Stimulated activated CD4-positive, alpha-beta T cell treated with anti-CD3 and anti-CD28 coated beads, TNF-alpha, amount 100 ng/mL, for 4 hours (primary cell): ENCODE measurements at places on chromosomes 5 and 9.

GRCh38 chr9:68685770-68686169 lies 19.3 kb upstream of the PIP5K1B start:
- no peak for DNase-seq

DNA sequence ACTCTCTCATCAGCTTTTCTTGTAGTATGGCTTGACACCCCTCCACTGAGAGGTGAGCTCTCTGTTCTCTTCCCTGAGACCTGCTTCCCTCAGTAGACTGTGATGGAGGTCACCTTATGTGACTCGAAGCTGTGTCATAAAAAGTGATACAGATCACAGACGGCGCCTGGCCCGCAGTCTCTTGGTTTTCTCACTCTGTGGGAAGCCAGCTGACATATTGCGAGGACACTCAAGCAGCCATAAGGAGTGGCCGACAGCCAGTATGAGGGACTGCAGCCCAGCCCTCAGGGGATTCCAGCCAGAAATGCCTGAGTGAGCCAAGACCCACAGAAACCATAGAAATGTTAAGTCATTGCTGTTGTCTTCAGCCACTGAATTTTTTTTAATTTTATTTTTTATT lies 38.0 kb downstream of the GADD45G start:
- DNase-seq = no peak

GRCh38 chr9:87502391-87503221 lies 4.9 kb downstream of the DAPK1 start:
- DNase-seq = no peak

GRCh38 chr5:134550271-134551214 lies 25.1 kb downstream of the JADE2 start:
- no peak for DNase-seq

GRCh38 chr9:77726289-77726688 lies 78.2 kb upstream of the GNA14 start:
- no peak for DNase-seq

DNA sequence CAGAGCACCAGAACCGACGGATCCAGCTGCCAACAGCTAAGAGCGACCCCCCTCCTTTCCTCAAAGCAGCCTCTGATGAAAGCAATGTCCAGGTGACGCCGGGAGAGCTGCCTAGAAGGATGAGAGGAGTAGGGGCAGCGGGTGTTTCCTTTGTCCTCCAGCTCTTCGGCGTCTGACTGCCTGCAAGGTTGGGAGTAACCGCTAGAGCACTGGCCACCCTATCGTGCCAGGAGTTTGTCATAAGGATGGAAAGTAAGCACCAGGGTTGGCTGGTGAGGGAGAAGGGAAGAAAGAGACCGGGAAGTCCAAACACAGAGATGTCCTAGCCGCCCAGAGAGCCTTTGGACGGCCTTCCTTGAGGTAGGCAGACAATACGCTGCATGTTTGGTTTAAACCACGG lies 10.8 kb downstream of the MRPL36 start:
- no peak for DNase-seq

- no peak for DNase-seq
Observed at GRCh38 chr9:134155812-134156377, 8.5 kb downstream of the RNU6ATAC start.

GRCh38 chr9:10806868-10807267 lies 194.1 kb upstream of the PTPRD start:
- no peak for DNase-seq

- DNase-seq = no peak
Observed at GRCh38 chr9:2289263-2289662, 274.1 kb downstream of the SMARCA2 start.

DNA sequence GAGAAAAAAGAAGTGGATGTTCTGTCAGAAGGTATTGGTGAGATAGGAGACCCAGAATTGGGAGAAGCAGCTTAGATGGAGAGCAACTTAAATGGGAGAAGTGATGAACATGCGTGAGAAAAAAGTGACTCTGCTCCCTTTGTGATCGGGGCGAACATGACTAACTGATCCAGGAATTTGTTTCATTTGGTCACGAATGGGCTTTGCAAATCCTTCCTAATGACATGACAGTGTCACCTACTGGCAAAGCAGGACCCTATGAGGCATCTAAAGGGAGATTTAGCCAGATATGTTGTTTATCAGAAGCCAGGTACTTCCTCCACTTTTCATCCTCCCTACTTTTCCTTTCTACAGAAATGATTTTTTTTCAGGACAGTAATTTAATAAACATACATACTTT lies 787.4 kb upstream of the RGMB start:
- DNase-seq = no peak

- DNase-seq = no peak
Observed at GRCh38 chr5:159163027-159163700, 46.2 kb downstream of the RNF145 start.

DNA sequence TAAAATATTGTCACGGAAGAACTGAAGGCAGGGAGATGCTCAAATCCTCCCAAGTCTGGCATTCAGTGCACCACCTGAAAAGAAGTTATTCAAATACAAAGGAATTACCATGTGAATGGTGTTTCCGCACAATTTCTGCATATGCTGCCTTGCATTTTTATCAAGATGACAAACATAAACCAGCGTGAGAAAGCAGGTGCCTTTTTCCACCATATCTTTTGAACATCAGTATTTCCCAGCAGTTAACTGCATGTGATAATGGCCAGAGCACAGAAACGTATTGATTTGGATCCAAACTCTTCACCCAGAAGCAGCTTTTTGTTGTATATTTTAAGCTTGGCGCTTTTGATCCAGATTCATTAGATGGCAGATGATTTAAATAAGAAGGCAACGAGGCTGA lies 808.0 kb downstream of the TLE1 start:
- no peak for DNase-seq

DNA sequence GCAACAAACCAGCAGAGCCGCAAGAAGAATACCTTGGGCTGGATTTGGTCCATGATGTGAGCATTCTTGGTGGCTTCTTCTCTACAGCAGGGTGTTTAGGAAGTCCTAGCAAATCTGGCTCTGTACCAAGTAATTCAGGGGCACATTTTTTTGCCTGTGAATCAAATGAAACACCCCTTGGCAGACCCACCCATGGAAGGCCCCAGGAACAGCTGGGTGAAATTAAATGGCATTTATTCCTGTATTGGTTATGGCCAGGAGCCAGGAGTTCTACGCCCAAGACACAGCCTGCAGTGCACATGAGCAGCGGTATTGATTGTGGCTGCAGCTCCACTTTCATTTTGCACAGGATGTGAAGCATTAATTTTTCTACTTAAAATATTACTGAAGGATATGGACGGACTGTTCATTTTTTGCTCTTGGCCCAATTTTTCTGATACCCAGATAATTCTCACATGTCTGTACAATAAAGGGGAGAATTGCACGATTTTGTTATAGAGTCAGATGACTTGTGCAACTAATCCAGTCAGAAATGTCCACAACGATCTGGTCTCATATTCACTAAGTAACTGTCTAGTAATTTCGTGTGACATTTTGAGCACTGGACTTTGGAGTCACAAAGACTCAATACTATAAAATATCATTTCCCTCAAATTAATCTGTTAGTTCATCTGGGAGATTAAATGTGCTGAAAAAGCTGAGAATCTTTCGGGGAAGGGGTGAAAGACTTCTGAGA lies 120.7 kb upstream of the APC start:
- DNase-seq = no peak

DNA sequence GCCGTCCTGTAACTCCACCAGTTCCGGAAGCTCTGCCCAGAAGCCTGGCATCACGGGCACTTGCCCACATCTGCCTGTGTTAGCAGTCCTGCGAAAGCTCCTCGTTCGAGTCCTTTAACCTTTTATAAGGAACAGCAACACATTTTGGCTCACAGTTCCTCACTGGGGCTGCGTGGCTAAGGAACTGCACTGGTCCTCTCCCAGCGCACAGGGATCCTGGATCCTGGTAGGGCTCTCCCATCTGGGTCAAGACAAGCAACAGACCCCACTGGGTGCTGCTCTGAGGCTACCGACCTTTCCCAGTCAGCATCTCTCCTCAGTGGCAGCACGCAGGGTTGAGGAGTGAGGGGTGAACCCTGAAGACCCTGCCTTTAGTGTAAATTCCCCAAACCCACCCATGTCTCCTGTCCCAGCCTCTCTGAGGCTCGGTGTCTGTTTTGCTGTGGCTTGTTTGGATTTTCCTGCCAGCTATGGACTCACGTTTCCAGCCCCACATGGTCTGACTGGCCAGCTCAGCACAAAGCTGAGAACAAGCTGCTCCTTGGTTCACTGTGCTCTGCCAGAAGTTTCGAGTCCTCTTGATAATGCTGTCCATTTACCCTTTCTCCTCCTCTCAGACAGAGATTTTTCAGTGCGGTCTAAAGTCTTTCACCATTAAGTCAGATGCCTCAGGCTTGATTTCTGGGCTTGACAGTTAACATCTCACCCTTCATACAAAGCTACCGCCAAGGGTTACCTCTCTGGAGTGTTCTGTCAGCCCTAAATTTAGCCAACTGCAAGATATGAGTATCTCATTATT lies 80.0 kb downstream of the AK8 start:
- no peak for DNase-seq
